ENCODE measurements at places on chromosomes 16 and 17. TPM values are rescaled to one million over a fixed set of nuclear protein-coding genes. Genes with fewer than 3 reads are reported as not detected.

Gene CEMP1
- not detected for total RNA-seq

Gene TMEM220
- total RNA-seq = 0.94 TPM

DNA sequence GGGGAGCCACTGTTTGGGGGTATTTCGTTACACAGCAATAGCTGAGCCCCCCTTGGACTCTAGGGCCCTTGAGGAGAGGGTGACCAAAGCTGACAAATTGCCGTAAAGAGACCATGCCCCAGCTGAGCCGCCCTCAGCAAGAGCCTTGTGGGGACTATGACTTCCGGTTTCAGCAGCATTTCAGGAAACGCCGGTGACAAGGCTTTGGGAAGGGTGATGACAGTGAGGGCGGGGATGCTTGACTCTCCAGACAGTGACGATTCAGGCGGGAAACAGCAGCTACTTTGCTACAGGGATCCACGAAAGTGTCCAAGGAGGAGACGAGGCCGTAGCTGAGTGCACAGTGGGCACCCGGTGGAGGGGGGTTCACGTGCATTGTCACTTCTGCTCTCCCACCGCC lies 360.8 kb downstream of the C16orf95 start:
- DNase-seq = no peak
- no peak overlapping the region for H3K27ac ChIP-seq
- H3K36me3 ChIP-seq = no peaks in the 10 kb centered on the region
- H3K4me3 ChIP-seq = no peak overlapping the region

- H3K27me3 ChIP-seq = no peaks in the 10 kb centered on the region
Observed at GRCh38 chr16:1708768-1709180, 2.8 kb downstream of the MAPK8IP3 start.

DNA sequence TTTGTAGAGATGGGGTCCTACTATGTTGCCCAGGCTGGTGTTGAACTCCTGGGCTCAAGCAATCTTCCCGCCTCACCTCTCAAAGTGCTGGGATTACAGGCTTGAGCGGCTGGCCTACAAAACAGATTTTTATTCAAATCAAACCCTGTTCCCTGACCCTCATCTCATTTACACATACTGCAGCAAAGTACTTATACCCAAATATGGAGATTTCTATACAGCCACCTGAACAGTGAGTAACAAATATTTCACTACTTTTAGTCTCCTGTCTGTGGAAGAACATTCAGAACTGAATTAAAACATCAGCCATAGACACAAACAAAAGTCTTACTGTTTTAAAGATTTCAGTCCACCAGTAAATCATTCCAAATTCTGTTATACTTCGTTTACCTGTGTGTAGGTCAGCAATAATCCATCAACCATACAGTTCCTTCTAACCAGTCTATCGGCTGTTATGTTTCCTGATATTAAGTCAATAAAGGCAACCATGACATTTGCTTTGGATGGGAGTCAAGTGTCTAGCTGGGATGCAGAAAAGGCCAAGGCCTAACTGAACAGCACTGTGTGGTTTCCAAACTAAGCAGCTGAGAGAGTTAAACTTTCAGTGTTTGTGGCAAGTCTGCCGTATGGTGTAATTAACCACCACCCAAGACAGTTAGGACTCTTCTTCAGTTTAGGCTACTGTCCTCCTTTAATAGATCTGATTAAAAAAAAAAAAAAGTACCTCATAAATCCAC lies 22.3 kb downstream of the ERN1 start:
- peaks cover 12% of the 10 kb centered on the region for H3K36me3 ChIP-seq
- peaks cover 69% of the 10 kb centered on the region for H3K4me1 ChIP-seq
- no peaks in the 10 kb centered on the region for H3K27me3 ChIP-seq
- H3K27ac ChIP-seq = peak overlapping the region; percentile 81

GRCh38 chr17:869086-869485 lies 86.9 kb downstream of the MRM3 start:
- H3K27me3 ChIP-seq = peaks cover 20% of the 10 kb centered on the region
- peaks cover 3% of the 10 kb centered on the region for H3K4me1 ChIP-seq
- no peak overlapping the region for H3K4me3 ChIP-seq
- no peak overlapping the region for H3K27ac ChIP-seq

GRCh38 chr16:27600381-27600780 lies 50.4 kb downstream of the KATNIP start:
- no peaks in the 10 kb centered on the region for H3K27me3 ChIP-seq
- DNase-seq = no peak
- peaks cover 3% of the 10 kb centered on the region for H3K4me1 ChIP-seq
- no peak overlapping the region for H3K4me3 ChIP-seq
- H3K36me3 ChIP-seq = no peaks in the 10 kb centered on the region
